ENCODE measurements at places on chromosomes 2 and 18.

DNA sequence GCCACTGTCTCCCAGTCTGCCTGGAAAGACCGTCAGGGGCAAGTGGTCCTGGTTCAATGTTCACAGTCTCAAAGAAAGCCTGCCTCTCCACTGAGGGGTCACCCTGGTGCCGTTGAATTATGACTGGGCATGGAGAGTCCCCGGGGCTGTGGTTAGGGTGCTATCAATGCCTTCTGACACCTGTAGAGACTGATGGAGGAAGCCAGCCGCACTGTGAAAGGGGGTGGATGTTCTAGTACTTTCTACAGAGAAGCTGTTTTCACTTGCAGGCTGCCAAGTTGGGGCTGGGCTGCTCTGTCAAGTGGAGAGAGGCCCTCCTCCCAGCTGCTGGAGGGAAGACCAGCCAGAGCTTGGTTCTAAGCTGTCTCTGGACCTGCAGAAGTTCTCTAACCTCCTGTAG lies 80.5 kb downstream of the BCL2L11 start:
- no peak for DNase-seq

- no peak for DNase-seq
Observed at GRCh38 chr2:109345091-109345490, 216.1 kb downstream of the SH3RF3 start.

DNA sequence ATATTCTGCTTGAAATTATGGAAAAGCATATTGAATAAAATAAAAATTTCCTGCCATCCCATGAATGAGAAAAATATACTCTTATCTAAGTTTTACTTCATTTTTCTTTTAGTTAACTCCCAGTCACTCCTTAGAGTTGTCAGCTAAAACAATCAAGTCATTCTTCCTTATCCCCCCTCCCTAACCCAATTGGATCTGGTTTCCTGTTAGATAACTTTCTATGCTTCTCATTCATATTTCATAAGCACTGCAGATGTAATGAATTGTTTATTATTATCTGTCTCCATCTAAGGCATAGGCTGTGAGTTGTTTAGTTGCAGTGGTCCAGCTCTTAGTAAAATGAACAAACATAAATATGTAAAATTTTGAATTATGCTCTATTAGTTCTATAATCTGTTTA lies 244.0 kb upstream of the GCFC2 start:
- DNase-seq: no peak

GRCh38 chr2:218383892-218384519 lies 1.9 kb downstream of the SLC11A1 start:
- DNase-seq: no peak

- no peak for DNase-seq
Observed at GRCh38 chr2:74393525-74393924, 13.4 kb upstream of the DCTN1 start.

DNA sequence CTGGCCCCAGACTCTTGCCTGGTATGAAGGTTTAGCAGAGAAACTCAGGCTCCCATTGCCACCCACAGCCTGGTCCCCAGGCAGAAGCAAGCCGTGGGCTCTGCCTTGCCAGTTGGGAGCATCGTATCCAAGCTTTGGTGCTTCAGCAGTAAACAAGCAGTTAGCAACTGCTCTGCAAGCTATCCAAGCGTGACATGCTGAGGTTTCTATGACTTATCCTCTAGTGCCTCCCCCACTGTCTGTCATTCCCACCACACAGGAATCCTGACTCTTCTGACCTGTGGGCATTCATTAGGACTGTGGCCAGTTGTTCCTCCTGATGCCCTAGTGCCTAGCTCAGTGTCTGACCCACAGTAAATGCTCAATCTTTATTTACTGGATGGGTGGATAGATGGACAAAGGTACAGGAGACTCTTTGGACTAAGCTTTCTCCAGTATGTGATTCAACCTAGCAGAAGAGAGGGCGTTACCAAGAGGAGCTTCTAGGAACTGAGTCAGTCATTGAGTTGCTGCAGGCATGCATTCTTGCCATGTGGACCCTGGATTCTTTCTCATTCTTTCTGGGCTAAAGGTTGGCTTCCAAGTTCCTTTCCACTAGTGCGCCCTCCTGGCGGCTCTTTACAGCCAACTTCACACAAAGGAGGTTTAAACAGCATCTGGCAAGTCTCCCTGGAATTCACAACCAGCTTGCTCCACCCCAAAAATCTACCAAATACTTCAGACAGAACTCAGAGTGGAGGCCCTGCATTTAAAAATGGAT lies 40.6 kb upstream of the MRPL19 start:
- no peak for DNase-seq

- no peak for DNase-seq
Observed at GRCh38 chr2:61948661-61949457, 43.4 kb downstream of the COMMD1 start.

DNA sequence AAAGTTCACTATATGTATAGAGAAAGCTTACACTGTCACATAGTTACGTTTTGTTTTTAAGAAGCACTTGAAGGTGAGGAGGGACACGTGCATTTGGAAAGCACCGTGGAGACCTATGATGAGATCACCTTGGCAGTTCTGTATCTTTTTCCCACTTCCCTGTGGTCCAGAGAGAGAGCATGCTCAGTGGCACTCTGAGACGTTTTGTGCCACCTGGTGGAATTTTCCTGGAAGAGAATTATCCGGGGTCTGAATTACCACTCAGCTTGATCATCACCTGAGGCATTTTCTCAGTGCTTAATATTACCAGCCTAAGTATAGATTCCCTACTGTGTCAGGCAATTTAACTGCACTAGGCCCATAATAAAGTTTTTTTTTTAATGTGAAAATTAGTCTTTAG lies 469.4 kb upstream of the SMIM21 start:
- DNase-seq: no peak

DNA sequence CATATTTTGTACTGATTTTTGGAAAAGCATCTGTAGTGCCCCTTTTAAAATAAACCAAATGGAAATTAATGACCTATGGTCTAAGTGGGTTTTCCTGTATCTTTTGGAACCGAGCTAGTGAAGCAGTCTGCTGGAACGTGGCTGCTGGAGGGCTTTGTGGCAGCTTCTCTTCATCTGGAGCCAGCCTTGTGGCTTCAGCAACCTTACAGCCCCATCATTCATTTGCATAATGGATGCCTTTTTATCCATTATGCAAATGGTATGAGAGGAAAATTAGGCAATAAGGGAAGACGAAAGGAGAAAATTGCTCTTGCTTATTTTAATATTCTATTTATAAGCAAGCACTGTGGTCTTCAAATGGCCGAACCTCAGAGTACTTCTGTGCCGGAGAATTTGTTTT lies 421.0 kb downstream of the PARD3B start:
- DNase-seq: no peak

DNA sequence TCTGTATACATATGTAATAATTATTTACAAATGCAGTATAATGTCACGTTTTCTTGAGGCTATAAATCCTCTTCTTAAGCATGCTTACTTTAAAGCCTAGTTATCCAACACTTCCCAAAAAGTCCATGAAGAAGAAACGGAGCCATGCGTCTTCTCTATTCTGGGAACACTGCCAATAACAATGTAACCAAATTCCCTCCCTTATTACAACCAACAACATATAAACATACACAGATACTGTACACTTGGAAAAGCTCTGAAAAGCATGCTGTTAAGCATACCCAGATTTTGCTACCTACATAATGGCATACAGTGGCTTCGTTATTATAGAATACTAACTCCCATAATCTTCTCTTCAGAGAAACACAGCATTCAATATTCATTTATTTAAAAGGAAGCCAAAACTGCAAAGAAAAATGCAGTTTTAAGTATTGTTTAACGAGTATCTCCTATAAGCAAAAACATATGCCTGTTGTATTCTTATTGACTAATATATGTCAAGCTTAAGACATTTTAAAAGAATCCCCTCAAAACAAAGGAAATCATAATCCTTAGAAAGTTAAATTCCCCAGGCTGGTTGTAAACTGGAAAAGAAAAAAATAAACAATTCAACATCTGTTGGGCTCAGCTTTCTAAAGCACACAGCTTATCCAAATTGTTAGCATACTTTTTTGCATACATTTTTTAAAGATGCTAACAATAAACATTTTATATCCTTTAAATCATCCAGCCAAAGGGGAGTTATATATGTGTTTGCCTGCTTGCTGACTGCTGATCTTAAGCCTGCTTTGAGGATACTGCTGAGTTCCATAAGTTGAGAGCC lies 83.4 kb downstream of the SLC25A12 start:
- no peak for DNase-seq

- no peak for DNase-seq
Observed at GRCh38 chr2:212777020-212777491, 238.5 kb upstream of the ERBB4 start.

- DNase-seq: no peak
Observed at GRCh38 chr18:47249314-47249981, 2.0 kb downstream of the SKOR2 start.

- DNase-seq: no peak
Observed at GRCh38 chr2:122748552-122749011, 993.1 kb downstream of the TSN start.

DNA sequence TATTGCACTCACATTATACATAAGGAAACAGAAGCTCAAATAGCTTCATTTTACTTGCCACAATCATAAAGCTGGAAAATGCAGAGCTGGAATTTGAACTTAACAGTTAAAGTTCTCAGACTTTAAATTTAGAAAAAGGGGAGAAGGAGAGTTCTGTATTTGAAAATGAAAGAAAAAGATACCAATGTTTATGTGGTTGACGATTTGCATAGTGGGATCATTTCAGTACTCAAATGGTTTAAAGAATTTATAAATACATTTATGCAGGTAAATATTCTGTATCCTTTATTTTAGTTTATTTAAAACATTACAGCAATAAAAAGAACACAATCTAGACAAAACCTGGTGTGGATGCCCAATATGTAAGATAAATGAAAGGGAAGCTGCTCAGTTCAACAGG lies 25.5 kb upstream of the STAT4 start:
- no peak for DNase-seq

- no peak for DNase-seq
Observed at GRCh38 chr18:40832362-40832761, 1122.7 kb upstream of the PIK3C3 start.

- DNase-seq: no peak
Observed at GRCh38 chr2:19138264-19138825, 220.1 kb downstream of the OSR1 start.

- DNase-seq: no peak
Observed at GRCh38 chr2:113791697-113792590, 35.5 kb upstream of the SLC35F5 start.

- DNase-seq: no peak
Observed at GRCh38 chr2:127810156-127810618, 784 bp downstream of the WDR33 start.

DNA sequence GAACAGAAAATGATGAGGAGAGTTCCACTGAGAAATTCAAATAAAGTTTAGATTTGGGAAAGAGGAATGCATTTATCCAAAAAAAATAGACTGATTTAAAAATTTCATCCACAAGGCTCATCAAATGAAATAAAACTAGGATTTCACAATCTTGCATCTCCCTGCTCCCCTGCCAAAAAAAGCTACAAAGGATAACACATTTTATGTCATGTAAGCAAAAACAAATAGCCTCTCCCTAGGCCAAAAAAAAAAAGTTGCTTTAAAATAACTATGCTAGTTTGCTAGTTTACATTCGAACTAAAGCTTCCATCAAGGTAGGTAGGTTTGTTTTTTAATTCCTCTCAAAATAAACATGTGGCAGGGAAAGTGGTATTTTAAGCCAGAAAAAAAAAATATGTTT lies 465.5 kb upstream of the ID2 start:
- no peak for DNase-seq

- DNase-seq: no peak
Observed at GRCh38 chr2:9573013-9573720, 17.5 kb upstream of the ADAM17 start.

- no peak for DNase-seq
Observed at GRCh38 chr2:177164131-177164530, 48.5 kb upstream of the HNRNPA3 start.

DNA sequence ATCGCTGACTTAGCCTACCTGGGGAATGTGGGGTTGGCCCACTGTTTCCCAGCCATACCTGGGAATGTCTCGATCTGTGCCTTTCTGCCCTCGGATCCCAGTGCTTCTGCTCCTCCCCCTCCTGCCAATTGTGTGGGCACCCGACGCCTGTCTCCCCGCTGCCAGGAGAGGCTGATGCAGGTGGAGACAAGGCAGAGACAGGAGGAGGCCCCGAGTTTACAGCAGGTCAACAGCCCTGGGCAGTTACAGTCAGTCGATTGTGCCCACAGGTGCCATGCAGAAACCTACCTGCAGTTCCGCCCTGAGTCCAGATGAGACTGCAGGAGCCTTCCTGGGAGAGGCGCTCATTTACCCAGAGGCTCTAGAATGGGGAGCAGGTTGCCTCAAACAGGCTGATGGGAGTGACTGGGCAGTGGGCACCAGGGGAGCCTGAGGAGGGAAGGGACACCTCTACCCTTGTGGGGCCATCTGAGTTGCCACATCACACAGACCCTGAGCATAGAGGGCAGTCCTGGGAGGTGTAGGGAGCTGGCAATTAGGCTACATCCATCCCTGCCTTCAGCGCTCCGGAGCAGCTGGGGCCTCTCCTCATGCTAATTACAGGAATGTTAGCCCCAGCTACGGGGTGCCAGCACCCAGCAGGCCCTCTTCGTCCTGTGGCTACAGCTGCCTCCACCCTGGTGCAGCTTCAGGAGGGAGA lies 300.1 kb downstream of the NDUFA10 start:
- no peak for DNase-seq

- no peak for DNase-seq
Observed at GRCh38 chr18:79071503-79072210, 2.5 kb downstream of the ATP9B start.

DNA sequence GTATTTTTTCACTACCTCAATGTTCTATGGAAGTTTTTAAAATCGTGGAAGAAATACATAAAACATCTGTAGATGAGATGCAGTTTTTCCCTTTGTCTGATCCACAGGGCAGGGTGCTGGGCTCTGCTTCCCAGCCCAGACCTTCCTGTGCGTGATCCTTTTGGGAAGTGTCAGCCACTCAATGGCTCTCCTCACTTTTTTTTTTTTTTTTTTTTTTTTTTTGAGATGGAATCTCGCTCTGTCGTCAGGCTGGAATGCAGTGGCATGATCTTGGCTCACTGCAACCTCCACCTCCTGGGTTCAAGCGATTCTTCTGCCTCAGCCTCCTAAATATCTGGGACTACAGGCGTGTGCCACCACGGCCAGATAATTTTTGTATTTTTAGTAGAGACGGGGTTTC lies 32.8 kb downstream of the SOWAHC start:
- DNase-seq: no peak

GRCh38 chr2:18883616-18884456 lies 294.5 kb upstream of the NT5C1B start:
- no peak for DNase-seq

- DNase-seq: no peak
Observed at GRCh38 chr18:14974576-14974975, 226.6 kb downstream of the ANKRD30B start.

- DNase-seq: no peak
Observed at GRCh38 chr2:17160594-17160993, 357.6 kb downstream of the RAD51AP2 start.

GRCh38 chr2:196389670-196390069 lies 218.3 kb upstream of the STK17B start:
- DNase-seq: no peak

GRCh38 chr2:216879727-216880508 lies 20.1 kb upstream of the TNP1 start:
- no peak for DNase-seq
